ENCODE measurements at places on chromosomes 5 and 9. TPM values are rescaled to one million over a fixed set of nuclear protein-coding genes. Genes with fewer than 3 reads are reported as not detected.

The ADRA1B gene
- polyA plus RNA-seq, result not detected

The NDUFA8 gene
- polyA plus RNA-seq, result 10.6 TPM

The SPTLC1 gene
- 26.6 TPM for polyA plus RNA-seq

- DNase-seq, result no peak
These were observed 60.6 kb downstream of the DIAPH1 start for GRCh38 chr5:141558150-141558549.

DNA sequence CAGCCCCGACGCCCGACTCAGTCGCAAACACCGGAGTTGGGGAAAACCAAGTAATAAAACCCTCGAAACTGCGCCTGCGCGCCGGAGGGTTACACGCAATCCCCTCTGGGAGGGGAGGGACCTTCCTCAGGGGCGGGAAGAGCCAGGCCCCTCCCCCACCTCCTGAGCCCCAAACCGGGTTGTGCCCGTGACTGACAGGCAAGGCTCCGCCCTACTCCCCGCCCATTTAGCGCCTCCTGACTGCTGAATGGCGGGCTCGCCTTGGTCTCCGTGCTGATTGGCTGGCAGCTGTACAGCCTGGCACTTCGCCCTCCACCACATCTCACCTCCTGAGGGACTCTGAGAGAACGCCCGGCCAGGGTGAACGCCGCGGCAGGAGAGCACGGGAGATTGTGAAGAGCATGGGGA, at the start of gene PRDM9:
Gene PRDM9 (plus strand): TSS at position 332 of the 408 bp plus-strand sequence. CDS start 1,425 bp downstream, outside the sequence.
- peak; percentile 44 for DNase-seq

DNA sequence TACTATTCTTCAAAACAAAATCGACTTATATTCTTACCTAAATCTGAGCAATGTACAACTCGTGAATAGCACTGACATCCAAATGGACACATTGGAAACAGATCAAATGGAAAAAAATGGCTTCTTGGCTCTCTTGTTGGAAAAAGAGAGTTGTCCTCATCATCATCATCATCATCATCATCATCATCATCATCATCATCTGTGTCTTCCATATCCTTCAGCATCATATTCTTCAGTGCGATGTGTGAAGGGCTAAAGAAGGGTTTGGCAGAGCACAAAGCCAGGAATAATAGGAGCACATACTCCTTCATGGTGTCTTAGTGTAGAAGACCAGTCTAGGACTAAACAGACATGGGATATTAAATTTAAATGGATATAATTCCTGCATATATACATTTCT, 7.7 kb downstream of the ASPN start:
- no peak for DNase-seq

- no peak for DNase-seq
These were observed 960.6 kb downstream of the MAT2B start for GRCh38 chr5:164466033-164466432.

- DNase-seq, result no peak
These were observed 59.8 kb downstream of the SYK start for GRCh38 chr9:90861380-90861779.

- no peak for DNase-seq
These were observed 89.2 kb upstream of the CAST start for GRCh38 chr5:96572864-96573512.

DNA sequence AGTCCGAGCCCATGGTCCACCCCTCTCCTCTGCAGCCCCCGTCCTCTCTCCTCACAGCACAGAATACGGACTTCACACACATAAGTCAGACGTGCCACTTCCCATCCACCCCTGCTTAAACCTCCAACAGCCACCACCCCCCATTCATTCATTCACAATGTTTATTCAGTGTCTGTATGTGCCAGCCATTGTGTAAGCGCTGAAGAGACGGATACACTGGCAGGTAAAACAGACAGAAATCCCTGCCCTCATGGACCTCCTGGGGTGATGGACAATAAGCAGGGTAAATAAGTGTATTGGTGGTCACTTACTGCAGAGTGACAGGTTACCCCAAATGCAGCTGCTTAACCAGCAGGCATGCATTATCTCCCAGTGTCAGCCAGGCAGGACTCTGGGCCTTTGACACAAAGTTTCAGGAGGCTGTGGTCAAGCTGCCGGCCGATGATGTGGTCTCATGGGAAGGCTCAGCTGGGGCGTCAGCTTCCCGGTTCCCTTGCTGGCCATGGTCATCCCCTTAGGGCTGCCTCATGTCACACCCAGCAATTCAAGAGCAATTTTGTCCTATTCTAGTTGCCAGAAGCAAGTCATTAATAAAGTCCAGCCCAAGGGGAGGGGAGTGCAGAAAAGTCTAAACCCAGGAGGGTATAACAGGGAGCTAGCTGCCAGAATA, 1.8 kb upstream of the PAXX start:
- no peak for DNase-seq

- DNase-seq, result no peak
These were observed 7.4 kb downstream of the GALNT10 start for GRCh38 chr5:154197801-154198491.

DNA sequence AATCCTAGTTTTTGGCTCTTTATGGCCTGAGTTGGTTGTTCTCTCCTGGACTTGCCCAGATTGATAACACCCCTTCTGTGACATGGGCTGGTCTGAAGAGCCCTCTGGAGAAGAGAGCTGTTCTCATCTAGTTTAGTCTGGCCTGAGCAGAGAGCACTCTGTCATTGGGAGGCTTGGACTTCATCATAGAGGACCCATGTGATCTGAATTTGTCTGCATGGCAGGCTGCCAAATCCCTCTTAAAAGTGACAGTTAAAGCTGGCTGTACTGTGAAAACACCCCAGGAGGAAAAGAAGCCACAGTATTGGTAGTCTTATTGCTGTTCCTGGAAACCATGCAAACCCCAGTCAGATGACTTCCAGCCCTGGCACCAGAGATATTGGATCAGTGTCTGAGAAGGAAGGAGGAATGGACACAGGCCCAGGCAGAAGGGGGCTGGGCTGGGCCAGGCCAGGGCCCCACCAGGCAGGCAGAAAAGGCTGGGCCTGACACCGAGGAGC, 3.7 kb upstream of the WDR31 start:
- no peak for DNase-seq

DNA sequence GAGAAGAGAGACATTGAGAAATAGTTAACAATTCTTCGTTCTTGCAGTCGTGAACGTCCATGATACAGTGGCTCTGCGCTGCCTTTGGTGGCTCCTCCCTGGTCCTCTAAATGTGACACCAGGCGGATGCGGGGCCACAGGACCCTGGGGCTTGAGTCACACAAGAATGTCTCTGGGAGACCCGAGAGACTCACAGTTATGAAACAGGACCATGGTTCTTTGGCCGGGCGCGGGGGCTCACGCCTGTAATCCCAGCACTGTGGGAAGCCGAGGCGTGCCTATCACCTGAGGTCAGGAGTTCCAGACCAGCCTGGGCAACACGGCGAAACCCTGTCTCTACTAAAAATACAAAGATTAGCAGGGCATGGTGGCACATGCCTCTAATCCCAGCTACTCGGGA, 767 bp upstream of the ZDHHC11 start:
- no peak for DNase-seq

DNA sequence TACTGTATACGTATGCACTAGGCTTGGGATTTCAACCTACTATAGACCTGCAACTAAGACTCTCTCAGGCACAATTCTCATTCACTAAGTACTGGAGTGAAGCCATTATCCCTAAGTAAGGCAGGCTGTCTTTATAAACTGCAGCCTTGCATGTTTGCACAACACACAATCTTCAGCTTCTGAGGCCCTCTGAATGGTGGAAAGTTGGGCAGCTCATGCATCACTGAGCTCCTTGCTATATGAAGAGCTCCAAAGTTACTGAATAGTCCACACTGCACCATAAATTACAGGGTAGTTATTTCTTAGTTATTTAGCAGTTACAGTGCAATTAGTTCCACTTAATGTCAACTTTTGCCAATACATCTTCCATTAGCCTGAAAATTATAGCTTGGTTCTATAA, 384.6 kb downstream of the BRINP1 start:
- no peak for DNase-seq

DNA sequence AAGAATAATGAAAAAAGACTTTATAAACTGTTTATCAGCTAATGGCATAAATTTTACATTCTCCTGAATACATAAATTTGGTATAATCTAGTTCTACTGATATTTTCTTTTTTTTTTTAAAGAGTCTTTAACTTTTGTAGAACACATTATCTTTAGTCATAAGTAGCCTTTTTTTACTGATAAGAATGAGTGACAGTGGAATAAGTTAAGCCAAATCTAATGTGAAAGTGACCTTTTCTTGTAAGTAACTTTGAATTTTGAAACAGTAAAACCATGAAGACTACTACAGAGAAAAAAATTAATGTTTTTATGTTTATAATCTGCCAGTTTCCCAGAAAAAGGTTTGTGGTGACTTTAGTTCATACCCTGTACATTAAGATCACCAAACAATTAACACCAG, 13.7 kb downstream of the CEP78 start:
- no peak for DNase-seq

DNA sequence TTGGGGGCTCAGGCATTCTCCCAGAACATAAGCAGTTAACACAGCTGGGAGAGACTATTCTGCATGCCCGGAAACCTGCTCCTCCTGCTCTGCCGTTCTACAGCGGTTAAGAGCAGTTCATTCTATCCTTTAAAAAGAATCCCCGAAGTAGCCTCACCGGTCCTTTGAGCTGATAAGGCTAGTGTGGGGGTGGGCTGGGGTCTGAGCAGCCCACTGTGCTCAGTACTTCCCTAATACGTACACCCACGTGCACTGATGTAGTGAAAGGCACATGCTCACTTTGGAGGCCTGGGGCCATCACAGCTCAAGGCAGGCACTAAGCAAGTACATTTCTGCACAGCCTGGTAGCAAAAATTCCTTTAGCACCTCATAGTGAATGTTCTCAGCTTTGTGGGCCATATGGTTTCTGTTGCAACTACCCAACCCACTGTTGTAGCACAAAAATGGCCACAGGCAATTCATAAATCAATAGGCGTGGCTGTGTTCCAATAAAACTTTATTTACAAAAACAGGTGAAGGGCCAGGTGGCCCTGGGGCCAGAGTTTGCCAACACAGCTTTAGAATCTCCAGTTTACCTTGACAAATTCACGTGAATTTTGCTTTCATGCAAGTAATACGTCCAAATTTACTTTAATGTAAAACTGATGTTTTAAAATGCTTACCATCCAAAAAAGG, 136.4 kb downstream of the ZNF354C start:
- no peak for DNase-seq

GRCh38 chr9:27431543-27432147, 92.4 kb upstream of the IFNK start:
- DNase-seq, result no peak

DNA sequence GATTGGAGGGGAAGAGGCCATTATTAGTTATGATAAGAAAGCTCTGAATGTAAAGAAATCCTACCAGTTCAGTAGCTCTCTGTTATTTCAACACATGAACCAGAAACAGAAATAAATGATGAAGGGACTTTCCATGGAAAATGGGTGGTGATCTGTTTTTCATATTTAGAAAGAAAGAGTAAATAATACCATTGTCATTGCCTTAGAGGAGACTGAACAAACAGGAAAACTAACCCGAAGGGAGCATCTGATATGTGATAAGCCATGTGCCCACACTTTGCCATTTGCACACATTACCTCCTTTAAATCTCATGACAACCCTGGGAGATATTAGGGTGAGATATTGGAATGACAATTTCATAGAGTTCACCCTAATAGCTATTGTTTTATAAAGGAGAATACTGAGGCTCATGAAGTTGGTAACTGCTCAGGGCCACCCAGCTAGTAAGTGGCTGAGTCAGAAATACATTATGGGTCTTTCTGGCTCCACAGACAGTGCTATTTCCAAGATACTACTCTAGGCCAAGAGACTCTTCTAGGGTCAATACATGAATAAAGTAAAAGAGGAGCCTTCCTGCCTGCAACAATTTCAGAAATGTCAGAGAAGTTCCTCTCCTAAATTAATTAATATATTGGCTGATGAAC, 111.0 kb upstream of the SLIT3 start:
- DNase-seq, result no peak

DNA sequence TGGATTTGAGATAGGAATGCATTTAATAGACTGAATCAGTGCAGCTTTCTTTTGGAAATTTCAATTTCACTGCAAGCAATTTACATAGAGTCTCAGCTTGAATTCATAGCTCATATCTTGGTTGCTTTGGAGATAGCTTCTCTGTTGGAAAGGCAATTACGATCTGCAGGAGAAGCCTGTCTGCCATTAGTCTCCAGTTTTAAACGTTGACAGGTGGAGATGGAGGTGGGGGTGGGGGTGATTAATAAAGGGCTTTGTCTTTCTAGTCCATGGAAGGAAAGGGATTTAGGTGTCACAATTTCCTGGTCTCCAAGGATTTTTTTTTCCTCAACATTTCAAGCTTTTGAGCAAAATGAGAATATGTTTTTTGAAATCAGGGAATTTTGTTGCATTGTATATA, 184.7 kb downstream of the CARTPT start:
- DNase-seq, result no peak

All from B cell (primary cell).